Left lobe of liver (tissue), 2 donors: ENCODE measurements at places on chromosomes 5 and 9.
A peak's percentile ranks its signal among the peaks of the same experiment; 100 is the strongest.

- DNase-seq = no peak
These were observed 159.2 kb upstream of the ALDH1B1 start for GRCh38 chr9:38233343-38233742.

DNA sequence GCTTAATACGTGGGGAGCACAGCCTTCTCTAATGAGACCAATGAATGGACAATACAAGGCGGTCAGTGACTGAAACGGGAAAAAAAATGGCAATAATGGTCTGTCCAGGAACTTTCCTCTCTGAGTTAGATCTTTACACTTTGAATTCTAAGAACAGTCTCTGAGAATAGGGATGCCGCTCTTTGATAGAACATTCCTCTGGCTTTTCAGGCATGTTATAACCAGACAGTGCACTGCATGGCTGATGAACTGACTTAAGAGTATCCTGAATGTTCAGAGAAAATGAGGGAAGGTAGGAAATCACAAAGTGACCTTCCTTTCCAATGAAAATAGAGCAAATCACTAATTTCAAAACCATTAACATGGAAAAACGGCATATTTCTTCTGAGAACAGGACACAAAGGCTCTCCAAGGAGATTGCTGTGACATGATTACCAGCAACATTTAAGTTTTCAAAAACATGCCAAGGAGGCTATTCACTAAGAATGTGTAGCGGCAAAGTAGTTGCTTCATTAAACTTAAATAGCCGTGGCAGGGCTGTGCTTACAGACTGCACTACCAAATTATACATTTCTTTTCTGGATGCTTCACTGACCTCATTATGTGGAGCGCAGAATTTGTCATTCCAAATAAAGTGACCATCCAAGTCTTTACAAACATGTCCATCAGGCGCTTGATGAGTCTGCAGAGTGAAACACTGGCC lies 105.9 kb downstream of the MARCHF3 start:
- DNase-seq = no peak

GRCh38 chr9:84054341-84055010 lies 73.9 kb downstream of the RMI1 start:
- DNase-seq = peak; percentile 77

DNA sequence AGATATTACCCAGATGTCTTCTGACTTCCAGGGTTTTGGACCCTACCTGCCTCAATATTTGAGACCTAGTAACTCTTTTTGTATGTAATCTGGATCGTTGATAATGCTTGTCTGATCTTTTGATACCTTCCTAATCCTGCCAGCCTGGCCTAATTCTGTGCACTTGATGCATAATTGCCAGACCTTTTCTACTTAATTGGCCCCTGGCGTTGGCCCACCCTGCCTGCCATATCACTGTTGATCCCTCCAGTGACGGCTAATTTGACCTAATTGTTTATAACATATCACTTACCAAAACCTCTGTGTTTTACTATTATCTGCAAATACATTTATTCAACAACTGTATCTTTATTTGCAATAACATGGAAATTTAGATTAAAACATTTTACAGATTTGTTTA lies 49.0 kb downstream of the SLC44A1 start:
- no peak for DNase-seq

DNA sequence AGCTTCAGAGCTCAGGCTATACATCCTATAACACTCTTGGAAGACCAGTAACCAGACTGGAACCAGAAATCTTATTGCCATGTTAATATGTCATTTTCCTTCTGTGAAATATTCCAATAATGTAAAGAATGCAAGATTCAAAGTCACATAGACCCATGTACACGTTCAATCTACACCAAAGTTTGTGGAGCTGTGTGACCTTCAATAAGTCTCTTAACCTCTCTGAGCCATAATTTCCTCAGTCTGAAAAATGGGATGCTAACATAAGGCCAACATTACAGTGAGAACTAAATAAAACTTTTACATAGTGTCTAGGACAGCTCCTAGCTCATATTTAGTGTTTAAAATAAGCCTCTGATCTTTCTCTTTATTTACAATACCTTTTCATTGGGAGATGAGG lies 70.4 kb downstream of the ARRDC3 start:
- DNase-seq = no peak

GRCh38 chr5:18010053-18010452 lies 375.8 kb downstream of the TAF11L14 start:
- no peak for DNase-seq

- DNase-seq = no peak
These were observed 7.2 kb downstream of the BTNL9 start for GRCh38 chr5:181047288-181047687.
